ENCODE measurements at places on chromosomes 11 and 22.

DNA sequence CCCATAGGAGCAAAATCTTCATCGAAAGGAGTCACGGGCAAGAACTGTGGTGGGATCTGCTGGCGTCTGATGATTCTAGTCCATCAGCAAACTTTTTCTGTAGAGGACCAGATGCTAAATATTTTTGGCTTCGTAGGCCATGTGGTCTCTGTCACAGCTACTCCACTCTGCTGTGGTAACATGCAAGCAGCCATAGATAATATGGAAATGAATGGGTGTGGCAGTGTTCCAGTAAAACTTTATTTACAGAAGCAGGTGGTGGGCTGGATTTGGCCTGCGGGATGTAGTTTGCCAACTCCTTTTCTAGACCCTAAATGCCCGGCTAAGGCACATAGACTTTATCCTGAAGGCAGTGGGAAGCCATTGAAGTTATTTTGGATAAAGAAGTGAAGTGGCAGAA lies 32.9 kb downstream of the BMAL1 start:
- no peak overlapping the region for H3K4me3 ChIP-seq
- H3K27ac ChIP-seq = no peak overlapping the region
- peaks cover 60% of the 10 kb centered on the region for H3K36me3 ChIP-seq
- no peaks in the 10 kb centered on the region for H3K27me3 ChIP-seq
- H3K4me1 ChIP-seq = peaks cover 9% of the 10 kb centered on the region
- DNase-seq = no peak

- peaks cover 45% of the 10 kb centered on the region for H3K27me3 ChIP-seq
- peaks cover 14% of the 10 kb centered on the region for H3K4me1 ChIP-seq
- DNase-seq = no peak
- no peak overlapping the region for H3K4me3 ChIP-seq
Observed at GRCh38 chr22:23068832-23069385, 1.4 kb upstream of the GNAZ start.

GRCh38 chr11:112995423-112996090 lies 34.3 kb downstream of the NCAM1 start:
- no peak for DNase-seq
- no peaks in the 10 kb centered on the region for H3K36me3 ChIP-seq
- no peak overlapping the region for H3K4me3 ChIP-seq
- no peak overlapping the region for H3K27ac ChIP-seq

GRCh38 chr11:131463162-131463561 lies 92.7 kb downstream of the NTM start:
- no peak overlapping the region for H3K27ac ChIP-seq
- no peak overlapping the region for H3K4me3 ChIP-seq
- no peaks in the 10 kb centered on the region for H3K4me1 ChIP-seq
- DNase-seq = no peak
- H3K36me3 ChIP-seq = no peaks in the 10 kb centered on the region

DNA sequence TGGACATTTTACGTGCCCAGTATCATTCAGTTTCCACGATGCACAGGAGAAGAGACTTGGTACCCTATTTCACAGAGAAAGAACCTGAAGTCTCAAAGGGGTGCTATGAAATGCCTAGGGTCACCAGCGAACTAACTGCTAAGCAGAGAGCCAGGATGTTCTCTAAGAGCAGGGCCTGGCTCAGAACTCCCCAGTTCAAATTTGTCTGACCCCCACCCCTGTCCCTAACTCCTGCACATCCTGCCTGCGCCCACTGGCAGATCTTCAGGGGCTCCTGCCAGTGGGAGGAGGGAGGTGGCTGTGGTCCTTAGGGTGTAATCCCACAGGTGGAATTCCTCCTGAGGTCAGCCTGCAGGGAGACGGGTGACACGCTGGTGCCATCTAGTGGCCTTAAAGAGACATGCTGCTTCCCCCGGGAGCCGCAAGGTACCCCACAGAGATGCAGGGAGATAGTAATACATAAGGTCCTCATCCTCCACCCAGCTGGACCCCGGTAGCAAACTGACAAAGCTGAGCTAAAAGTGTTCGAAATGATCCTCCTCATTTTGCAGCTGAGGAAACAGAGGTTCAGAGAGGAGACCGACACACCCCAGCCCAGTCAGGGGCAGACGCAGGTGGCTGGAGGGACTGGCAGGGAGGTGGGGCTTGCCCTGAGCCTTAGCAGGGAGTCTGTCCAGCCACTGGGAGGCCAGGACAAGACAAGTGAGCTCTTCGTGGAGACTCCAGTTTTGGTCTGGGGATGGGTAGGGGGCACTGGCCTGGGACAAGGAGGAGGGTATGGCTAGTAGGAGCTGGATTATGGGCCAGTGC lies 34.1 kb downstream of the MB start:
- no peaks in the 10 kb centered on the region for H3K4me1 ChIP-seq
- H3K27me3 ChIP-seq = no peaks in the 10 kb centered on the region
- H3K27ac ChIP-seq = no peak overlapping the region
- no peak overlapping the region for H3K4me3 ChIP-seq

- DNase-seq = no peak
- peak overlapping the region; percentile 97 for H3K27ac ChIP-seq
- H3K36me3 ChIP-seq = no peaks in the 10 kb centered on the region
- no peaks in the 10 kb centered on the region for H3K27me3 ChIP-seq
- H3K4me3 ChIP-seq = peak overlapping the region; percentile 84
- peaks cover 41% of the 10 kb centered on the region for H3K4me1 ChIP-seq
Observed at GRCh38 chr22:17638182-17638431, 450 bp upstream of the BCL2L13 start.

- no peaks in the 10 kb centered on the region for H3K27me3 ChIP-seq
- no peak overlapping the region for H3K4me3 ChIP-seq
- no peaks in the 10 kb centered on the region for H3K4me1 ChIP-seq
- DNase-seq = no peak
Observed at GRCh38 chr11:114243461-114244372, 52.5 kb upstream of the NNMT start.

DNA sequence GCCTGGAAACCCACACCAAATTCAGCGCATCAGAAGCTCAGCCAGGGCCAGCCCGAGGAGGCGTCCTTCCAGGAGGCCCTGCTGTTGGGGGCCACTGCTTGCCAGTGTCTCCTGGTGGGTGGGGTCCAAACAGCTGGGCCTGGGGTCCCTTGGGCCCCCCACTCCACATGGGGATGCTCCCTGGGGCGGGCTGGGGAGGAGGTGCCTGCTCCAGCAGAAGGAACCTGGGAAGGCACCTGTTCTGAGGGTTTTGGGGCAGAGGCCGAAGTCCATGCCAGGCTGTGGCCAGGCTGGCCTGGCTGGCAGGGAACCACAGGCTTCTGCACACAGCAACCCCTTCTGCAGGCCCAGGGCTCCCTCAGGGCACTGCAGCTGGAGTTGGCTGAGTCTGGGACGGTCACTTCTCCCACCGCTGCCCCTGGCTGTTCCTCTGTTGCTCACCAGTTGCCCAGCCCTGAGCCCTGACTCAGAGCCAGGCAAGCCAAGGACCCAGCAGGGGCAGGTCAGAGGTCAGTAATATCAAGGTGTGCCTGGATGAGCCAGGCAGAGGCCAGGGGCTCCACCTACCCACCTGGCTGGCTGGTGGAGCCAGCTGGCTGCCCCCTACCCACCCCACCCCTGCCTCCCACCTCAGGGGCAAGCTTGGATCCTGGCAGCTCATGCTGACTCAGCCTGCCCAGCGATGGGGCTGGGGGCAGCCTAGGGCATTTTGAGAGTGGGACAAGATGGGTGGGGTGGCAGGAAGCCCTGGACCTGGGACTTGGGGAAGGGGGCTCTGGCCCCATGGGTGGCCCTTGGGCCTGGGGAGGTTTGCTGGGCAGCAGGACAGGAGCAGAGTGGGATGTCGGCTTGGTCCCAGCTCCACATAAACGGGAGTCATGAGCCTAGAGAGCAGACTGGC lies 12.0 kb upstream of the PHLDA2 start:
- no peaks in the 10 kb centered on the region for H3K36me3 ChIP-seq
- peak overlapping the region; percentile 64 for H3K27ac ChIP-seq
- no peak overlapping the region for H3K4me3 ChIP-seq
- H3K4me1 ChIP-seq = peaks cover 35% of the 10 kb centered on the region
- DNase-seq = peak; percentile 37
- no peaks in the 10 kb centered on the region for H3K27me3 ChIP-seq

DNA sequence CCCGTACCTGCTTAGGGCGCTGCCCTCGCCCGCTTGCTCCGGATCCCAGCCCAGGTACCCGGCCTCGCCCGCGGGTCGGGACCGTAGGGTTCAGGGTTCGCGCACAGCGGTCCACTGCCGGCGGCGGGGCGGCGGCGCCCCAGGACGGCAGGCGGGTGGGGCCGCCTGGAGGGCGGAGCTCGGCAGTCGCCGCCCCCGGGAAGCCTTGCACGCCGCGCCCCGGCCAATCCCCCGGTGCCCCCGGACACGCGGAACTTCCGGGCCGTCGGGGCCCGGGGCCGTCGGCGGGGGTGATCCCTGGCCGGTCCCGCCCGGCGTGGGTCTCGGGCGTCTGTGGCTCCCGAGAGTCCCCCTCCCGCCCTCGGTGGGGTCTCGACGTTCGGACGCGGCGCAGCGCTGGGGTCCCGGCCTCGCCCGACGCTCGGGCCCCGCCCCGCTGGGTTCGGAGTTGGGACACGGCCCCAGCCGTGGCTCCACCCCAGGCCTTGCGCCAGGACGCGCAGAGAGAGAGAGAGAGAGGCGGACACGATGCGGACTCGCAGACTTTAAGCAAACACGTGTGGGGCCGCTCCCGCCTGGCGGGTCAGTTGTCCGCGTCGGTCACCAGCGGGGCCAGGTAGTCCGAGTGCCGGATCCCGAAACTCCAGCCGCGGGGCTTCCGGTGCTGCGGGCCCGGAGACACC lies at the start of gene TYMP:
Gene TYMP (minus strand): TSS at position 116 of the 683 bp plus-strand sequence. CDS start 303 bp downstream, outside the sequence.
- peaks cover 13% of the 10 kb centered on the region for H3K36me3 ChIP-seq
- H3K4me1 ChIP-seq = peaks cover 85% of the 10 kb centered on the region
- H3K27me3 ChIP-seq = no peaks in the 10 kb centered on the region
- peak; percentile 81 for DNase-seq
- H3K4me3 ChIP-seq = peak within 1 kb of the TSS; percentile 92
- H3K27ac ChIP-seq = peak within 1 kb of the TSS; percentile 100

DNA sequence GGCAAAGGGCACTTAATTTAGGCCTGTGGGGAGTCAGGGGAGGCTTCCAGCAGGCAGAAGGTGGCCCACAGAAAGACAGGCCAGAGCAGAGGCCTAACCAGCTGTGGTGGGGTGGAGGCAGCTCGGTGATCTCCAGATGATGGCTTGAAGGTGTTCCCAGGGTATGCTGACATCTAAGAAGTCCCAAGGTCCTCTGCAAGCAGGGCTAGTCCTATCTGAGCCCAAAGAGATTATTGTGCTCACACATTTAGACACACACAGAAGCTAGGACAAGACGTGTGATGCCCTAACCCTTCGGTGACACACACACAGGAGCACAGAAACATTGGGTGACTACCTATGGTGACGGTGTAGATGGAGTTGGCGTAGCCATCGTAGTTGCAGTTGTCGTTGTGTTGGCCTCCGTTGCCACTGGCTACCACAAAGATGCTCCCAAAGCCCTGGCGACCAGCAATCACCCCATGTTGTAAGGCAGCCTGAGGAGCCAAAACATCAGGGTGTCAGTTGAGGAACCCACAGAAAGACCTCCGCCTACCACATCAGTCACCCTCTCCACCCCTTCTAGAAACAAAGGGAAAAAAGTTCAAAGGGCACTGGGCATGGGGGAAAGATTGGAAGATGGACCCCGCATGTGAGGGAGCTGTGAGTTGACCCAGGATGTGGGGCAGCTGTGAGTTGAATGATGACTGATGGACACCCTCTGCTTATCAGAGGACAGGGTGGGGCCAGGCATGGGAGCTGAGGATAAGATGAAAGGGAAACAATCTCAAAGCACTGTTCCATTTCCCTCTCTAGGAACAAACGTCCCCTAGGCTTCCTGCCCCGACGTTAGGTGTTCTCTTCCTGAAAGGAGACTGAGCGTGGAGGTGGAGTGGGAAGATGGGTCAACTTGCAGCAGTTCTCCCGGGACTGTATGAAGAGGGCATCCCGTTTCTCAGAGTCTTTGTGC lies 7.9 kb downstream of the PCSK7 start:
- no peaks in the 10 kb centered on the region for H3K27me3 ChIP-seq
- DNase-seq = no peak
- peaks cover 85% of the 10 kb centered on the region for H3K36me3 ChIP-seq
- no peak overlapping the region for H3K27ac ChIP-seq

DNA sequence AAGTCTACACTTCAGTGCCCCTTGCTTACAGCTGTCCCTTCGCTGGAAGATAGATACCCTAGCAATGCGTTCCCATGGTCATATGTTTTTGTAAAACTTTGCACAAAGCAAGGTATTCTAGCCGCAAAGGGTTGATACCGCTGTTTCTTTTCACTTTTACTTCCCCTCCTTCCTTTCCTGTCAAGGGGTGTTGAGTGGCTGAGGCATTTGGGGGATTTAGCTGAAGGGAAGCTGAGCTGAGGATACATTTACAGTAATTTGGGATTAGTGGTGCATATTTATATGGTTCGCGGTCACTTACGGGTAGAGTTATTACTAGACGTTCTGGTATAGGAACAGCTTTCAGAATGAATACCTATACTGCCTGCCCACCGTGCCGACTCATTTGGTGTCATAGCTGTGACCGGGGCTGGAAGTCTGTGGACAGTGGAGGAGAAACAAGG lies 86.9 kb upstream of the WNT11 start:
- no peak overlapping the region for H3K4me3 ChIP-seq
- H3K27me3 ChIP-seq = no peaks in the 10 kb centered on the region
- no peak for DNase-seq

GRCh38 chr22:37472418-37473006 lies 13.7 kb downstream of the MFNG start:
- DNase-seq = peak; percentile 14
- H3K27ac ChIP-seq = no peak overlapping the region
- no peak overlapping the region for H3K4me3 ChIP-seq

GRCh38 chr11:106959800-106960199 lies 58.5 kb downstream of the GUCY1A2 start:
- no peaks in the 10 kb centered on the region for H3K36me3 ChIP-seq
- no peak overlapping the region for H3K4me3 ChIP-seq
- no peaks in the 10 kb centered on the region for H3K4me1 ChIP-seq
- H3K27ac ChIP-seq = no peak overlapping the region

GRCh38 chr11:80084608-80085007 lies 643.8 kb upstream of the TENM4 start:
- no peak overlapping the region for H3K4me3 ChIP-seq
- DNase-seq = no peak
- H3K27me3 ChIP-seq = no peaks in the 10 kb centered on the region

- no peak overlapping the region for H3K27ac ChIP-seq
- peak; percentile 53 for DNase-seq
- no peak overlapping the region for H3K4me3 ChIP-seq
- H3K4me1 ChIP-seq = no peaks in the 10 kb centered on the region
- H3K27me3 ChIP-seq = no peaks in the 10 kb centered on the region
- no peaks in the 10 kb centered on the region for H3K36me3 ChIP-seq
Observed at GRCh38 chr22:35921777-35922176, 106.8 kb downstream of the RBFOX2 start.

DNA sequence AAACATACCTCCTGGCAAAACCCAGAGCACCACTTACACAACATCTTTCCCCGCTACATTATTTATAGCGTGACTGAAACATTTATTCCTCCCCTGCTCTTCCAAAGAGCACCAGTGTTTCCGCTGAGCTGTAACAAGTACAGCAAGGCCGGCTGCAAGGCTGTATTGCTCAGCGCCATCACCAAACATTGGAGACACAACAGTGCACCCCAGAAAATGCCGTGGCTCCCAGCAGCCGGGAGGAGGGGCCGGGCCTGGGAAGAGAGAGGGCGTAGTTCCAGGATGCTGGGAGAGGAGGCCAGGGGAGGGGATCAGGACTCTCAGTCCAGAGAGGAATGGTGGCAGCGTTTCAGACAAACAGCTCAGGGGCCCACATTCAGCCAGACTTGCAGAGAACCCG lies 133.2 kb downstream of the DSCAML1 start:
- no peaks in the 10 kb centered on the region for H3K36me3 ChIP-seq
- H3K27me3 ChIP-seq = peaks cover 7% of the 10 kb centered on the region
- H3K27ac ChIP-seq = no peak overlapping the region
- H3K4me3 ChIP-seq = no peak overlapping the region
- DNase-seq = no peak
- H3K4me1 ChIP-seq = peaks cover 5% of the 10 kb centered on the region

- H3K4me3 ChIP-seq = no peak overlapping the region
- peak overlapping the region; percentile 77 for H3K27ac ChIP-seq
- DNase-seq = peak; percentile 60
- peaks cover 74% of the 10 kb centered on the region for H3K36me3 ChIP-seq
- H3K4me1 ChIP-seq = peaks cover 27% of the 10 kb centered on the region
Observed at GRCh38 chr22:49789289-49790141, 38.2 kb downstream of the BRD1 start.

Data from CD14-positive monocyte (primary cell).